ENCODE measurements at places on chromosomes 16 and 17.

DNA sequence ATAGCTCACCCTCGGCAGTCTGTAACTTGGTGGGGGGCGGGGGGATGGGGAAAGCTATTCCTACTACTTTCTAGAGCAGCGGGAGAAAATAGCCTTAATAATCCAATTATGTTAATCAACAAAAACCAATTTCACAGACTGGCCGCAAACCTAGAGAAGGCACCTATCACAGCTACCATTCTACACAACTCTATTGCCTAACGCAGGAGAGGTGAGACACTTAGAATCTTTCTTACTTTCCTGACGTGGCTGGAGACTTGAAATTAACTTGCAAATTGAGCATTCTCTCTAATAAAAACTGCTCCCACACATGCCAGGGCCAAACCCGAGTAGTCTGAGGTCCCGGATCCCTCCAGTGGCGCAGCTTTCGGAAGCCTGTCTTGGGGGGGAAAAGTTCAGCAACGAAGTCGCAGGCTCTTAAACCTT, 794 bp downstream of the SMG6 start:
- DNase-seq = no peak

- no peak for DNase-seq
Measured at GRCh38 chr16:12113523-12114345, 137.2 kb downstream of the SNX29 start.

DNA sequence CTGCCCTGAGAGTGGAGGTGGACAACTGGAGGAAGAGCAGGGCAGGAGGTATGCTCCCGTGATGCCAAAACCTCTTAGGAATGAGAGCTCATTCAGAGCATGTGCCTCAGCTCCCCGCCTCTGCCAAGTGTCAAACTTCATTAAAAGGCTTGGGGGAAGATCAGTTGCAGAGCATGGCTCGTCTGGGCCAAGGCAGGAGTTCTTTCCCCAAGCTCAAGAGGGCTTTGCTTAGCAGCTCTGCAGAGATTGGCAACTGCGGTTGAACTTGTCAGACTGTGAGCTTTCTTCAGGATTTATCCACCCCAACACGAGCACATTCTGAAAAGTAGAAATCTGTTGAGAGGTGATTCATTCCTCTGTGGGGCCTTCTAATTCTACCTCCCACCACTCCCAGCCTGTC, 248.1 kb downstream of the HS3ST3A1 start:
- no peak for DNase-seq

DNA sequence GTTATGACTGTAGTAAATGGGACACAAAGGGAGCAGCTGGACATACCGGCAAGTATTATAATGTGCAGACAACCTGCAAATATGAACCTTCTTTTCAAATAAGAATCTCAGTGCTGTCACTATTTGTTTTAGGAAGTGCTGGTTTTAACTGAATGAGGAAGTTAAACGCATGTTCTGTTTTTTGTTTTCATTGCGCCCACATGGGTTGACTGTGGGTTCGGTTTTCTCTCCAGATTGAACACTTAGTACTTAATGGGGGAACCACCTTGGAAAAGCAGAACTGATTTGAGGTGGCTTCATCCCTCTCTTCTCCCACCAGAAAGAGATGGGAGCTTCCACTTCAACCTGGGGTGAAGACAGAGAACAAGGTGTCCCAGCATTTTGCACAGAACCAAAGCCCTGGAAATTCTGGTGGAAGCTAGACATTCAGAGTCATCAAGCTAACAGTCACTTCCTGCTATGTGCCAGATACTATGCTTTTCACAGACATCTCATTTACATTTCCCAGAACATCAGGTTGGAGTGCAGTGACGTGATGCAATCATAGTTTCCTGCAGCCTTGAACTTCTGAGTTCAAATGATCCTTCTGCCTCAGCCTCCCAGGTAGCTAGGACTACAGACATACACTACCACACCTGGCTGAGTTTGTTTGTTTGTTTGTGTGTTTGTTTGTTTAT, 149.8 kb downstream of the CDH13 start:
- DNase-seq = no peak

DNA sequence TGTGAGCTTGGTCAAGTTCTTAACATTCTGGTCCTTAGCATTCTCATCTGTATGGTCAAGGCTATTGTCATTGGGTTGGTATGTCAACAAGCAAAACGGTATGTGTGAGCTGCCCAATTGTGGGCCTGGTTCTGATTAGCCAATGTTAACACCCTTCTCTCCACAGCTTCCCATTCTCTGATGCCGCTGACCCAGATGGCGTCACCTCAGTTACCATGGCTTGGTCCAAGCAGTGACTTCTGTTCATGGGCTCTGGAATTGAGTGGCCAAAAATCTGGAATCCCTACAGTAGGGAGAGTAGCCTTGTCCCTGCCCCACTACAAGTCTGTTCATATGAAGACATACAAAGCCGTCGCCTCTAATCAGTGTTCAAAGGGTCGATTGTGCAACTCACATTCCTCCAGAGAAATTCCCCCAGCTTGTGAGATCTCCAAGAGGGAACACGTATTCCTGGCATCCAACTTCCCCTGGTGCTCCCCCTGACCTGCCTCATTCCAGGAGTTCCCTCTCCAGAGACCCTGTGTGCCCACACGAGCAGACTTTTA, 15.8 kb downstream of the TMEM98 start:
- no peak for DNase-seq

- no peak for DNase-seq
Measured at GRCh38 chr16:4733747-4734062, 366 bp downstream of the ANKS3 start.

- no peak for DNase-seq
Measured at GRCh38 chr17:71187145-71187878, 933.5 kb upstream of the SOX9 start.

DNA sequence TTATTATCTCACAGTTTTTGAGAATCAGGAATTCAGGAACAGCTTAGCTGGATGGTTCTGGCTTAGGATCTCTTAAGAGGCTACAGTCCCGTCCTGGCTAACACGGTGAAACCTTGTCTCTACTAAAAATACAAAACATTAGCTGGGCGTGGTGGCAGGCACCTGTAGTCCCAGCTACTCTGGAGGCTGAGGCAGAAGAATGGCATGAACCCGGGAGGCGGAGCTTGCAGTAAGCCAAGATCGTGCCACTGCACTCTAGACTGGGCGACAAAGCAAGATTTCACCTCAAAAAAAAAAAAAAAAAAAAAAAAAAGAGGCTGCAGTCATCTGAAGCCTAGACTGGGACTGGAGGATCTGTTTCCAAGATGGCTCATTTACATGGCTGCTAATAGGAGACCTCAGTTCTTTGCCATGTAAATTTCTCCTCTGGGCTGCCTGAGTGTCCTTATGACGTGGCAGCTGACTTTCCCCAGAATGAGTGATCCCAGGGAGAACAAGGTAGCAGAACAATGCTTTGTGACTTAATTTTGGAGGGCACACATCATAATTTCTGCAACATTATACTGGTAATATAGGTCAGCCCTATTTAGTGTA, 95.8 kb upstream of the CORO6 start:
- DNase-seq = no peak

- no peak for DNase-seq
Measured at GRCh38 chr17:34614698-34615097, 35.3 kb downstream of the TMEM132E start.

DNA sequence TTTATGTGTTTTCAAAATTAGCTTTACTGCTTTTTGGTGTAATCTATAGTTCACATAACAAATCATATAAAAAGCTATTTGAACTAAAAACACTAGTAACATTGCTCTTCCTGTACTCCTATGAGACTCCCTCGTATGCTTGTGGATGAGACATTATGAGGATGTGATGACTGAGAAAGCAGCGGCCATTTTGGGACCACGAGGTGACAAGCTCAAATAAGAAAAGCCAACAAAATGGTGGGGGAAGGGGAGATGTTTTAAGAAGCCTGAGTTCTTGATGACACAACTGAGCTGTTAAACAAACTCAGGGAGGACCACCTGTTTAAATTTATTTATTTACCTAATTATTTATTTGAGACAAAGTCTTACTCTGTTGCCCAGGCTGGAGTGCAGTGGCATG, 4.5 kb downstream of the CCL18 start:
- no peak for DNase-seq

DNA sequence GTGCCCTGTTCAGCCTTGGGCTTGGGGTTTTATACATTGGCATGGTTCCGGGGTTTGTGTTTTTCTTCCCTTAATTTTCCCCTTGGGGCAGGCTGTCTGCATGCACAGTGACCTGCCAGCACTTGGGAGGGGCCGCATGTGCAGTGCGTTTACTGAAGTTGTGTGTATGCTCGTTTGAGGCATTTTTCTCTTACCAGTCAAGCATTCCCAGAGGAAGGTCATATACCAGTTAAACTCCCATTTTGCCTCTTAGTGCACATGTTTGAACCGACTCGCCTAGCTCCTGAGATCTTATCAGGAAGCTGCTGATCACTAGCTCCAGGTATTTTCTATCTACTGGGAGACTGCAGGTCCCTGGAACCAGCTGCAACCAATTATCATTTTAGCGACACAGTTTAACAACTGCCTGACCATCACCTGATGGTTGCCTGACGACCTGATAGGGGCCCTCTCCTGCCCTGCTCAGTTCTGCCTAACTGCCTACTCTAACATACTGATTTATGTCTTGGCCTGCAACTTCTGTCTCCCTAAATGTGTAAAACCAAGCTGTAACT, 51.4 kb downstream of the MFSD11 start:
- no peak for DNase-seq

GRCh38 chr17:21452377-21453143, 76.4 kb downstream of the KCNJ12 start:
- peak; percentile 18 for DNase-seq

DNA sequence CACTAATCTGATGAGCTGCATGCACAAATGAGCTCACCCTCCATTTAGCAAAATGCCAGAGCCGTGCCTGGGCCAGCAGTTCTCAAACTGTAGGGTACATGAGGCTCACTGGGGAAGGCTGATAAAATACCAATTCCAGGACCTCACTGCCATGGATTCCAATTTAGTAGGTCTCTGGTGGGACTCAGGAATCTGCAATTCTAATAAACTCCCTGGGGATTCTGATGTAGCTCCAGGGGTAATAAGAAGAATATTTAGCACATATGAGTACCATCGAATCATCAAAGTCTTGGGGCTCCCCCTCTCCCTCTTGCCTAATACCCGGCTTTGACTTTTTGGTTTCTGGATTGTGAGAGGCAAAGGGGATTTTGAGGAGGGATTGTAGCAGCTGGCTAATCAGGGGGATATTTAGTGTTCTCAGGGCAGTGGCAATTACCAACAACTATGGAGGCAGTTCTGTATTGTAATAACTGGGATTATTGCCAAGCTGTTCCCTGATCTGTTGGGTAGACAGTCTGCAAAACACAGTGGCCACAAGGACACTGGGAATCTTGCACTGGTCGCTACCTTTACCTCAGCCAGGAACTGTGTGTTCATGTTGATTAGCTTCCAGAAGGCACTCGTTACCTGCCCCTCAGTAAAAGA, 140.4 kb downstream of the SHISA9 start:
- no peak for DNase-seq

GRCh38 chr16:46991729-46992704, 18.5 kb upstream of the DNAJA2 start:
- DNase-seq = no peak

DNA sequence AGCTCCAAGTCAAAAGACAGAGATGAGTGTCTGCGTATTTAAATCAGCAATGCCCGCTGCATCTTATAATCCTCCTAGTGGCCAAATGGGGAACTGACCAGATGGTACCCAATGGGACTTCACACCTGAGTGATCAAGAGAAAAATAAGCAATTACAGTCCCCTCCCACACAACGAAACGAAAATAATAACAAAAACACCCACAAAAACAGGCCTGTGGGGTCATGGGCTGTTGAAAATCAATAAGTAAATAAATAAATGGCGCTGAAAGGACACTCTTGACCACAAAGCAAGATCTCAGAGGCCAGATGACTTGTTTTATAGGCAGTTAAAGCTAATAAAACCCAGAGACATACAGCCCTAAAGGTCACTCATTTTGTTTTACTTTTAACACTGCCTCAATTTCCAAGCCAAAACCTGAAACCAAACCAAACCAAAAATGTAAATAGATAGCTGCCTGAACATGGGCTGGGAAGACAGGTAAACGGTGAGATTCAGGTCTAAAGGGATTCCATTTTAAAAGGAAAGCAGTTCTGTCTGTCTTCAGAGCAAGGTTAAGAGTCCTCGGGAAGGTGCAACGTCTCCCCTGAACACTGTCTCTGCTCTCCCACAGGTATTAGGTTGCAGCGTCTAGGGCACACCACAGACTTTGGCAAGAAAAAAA, 1.3 kb downstream of the ZNF821 start:
- peak; percentile 82 for DNase-seq

DNA sequence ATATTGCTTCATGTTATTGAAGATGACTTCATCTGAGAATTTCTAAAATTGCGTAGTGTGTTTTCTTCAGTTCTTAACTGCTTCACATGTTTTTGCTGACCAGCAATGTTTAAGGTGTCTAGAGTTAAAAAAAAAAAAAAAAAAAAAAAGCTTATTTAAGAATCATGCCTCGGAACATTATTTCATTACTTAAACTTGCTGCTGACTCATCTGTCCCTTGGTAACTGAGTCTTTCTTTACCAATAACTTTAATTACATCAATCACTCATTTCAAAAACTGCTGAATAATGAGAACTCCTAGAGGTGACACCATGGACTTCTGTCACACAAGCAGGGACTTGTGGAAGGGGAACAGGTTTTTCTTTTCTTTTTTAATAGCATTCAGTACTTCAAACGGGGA, 16.2 kb downstream of the IRX5 start:
- no peak for DNase-seq

All from neuronal stem cell (in vitro differentiated cells).